NCI-H1105 (cell line): ENCODE measurements at places on chromosomes 12 and 14.

DNA sequence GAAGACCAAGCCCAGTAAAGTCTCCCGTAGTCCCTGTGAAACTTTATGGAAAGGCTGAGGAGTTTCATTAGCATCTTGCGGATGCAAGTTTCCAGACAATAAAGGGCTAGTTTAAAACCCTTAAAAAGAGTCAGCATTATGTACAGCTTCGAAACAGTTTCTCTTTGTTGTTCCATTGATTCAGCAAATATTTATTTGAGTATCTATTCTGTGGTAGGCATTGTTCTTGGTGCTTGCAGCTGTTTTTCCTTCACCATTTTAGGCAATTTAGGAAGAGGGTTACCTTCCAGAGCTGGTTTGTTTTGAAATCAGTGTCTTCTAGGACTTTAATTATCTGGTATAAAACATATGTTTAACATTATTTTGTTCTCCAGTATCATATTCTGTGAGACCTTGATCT lies 1.5 kb downstream of the SLIRP start:
- DNase-seq = no peak

DNA sequence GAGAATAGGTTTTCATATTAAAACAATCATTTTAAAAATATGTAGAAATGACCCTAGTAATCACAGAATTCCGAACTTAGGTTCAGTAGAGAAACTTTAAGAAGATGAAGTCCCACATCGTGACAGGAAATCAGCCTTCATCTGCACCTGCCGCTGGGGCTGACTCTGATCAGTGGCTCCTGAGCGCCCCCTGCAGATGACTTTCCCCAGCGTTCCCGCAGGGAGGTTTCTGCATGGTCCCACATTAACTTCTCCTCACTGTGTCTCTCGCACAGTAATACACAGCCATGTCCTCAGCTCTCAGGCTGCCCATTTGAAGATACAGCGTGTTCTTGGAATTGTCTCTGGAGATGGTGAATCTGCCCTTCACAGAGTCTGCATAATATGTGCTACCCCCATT lies 1131.1 kb downstream of the TMEM121 start:
- no peak for DNase-seq

GRCh38 chr12:112985642-112986290 lies 7.4 kb downstream of the OAS2 start:
- DNase-seq = no peak

GRCh38 chr12:2240984-2241383 lies 188.2 kb downstream of the CACNA1C start:
- DNase-seq = no peak

DNA sequence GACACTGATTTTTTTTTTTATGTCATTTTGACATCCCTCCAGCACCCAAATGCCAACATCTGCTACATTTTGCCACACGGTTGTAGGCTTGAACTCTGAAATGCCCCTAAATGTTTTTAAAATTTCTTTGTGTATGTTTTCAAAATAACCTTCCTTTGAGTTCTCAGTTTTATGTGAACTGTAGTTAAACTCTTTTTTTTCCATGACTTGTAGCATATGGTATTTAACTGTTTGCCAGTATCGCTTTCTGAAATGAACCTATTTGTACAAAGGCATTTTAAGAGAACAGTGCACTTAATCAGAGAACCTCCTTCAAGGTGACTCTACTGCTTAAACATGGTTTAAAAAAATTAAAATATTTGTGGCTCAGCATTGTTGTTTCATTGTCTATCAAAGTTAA lies 61.5 kb downstream of the PDE3A start:
- DNase-seq = no peak

GRCh38 chr12:109847142-109847735 lies 14.0 kb upstream of the TRPV4 start:
- DNase-seq = no peak

GRCh38 chr12:132484891-132485441 lies 5.0 kb upstream of the FBRSL1 start:
- DNase-seq = no peak

GRCh38 chr14:79727900-79728299 lies 483.4 kb downstream of the DIO2 start:
- no peak for DNase-seq

DNA sequence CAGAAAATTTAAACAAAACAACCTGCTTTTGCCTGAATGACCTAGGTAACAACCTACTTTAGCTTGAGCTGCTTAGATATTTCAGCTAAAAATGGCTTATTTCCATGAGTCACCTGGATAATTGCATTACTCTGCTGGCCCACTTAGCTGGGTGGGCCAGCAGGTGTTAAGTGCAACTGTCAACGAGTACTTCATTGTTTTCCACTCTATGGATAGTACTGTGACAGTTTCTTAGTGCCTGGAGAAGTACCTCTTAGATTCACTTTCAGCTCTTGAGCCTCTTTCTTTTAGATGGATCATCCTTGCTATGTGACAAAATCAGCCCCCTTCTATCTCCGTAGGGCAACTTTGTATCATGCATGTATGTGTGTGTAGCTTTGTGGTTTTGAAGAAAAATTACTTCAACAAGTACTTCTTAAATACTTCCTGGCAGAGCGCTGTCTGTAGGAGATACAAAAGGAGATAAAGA lies 368.2 kb upstream of the ATP2B1 start:
- no peak for DNase-seq

DNA sequence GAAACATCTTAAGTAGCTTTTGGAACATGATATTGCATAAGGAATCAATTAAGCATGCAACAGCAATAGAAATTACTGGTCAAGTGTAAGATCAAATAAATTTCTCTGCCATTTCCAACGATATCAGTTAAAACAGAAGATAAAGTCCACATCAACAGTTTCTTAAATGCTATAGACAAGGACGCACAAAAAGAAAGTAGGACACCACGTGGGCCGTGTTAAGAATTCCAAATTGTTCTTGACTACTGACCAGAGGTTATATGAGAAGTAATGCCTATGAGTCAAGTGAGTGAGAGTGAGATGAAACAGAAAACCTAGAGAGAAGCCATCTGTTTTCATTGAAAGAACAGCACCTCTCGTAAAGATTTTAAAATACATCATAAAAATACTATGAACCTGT lies 318.2 kb downstream of the TMEM117 start:
- DNase-seq = no peak

DNA sequence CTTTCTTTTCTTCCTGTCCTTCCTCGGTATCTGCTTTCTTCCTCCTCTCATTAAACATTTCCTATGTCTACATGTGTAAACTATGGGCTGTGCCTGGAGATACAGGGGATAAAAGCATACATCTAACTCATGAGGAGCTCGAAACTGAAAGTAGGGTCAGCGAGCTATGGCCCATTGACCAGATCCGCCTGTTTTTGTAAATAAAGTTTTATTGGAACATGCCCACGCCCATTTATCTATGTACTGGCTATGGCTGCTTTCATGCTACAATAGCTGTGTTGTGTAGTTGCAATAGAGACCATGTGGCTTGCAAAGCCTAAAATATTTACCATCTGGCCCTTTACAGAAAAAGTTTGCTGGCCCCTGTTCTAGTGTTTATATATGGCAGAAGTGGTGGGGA lies 500.8 kb upstream of the GARIN6 start:
- no peak for DNase-seq

- DNase-seq = no peak
These were observed 14.3 kb upstream of the PAPLN start for GRCh38 chr14:73223049-73223448.

GRCh38 chr12:55849616-55850343 lies 7.0 kb upstream of the MMP19 start:
- no peak for DNase-seq

GRCh38 chr12:51755251-51755650 lies 93.3 kb downstream of the FIGNL2 start:
- no peak for DNase-seq

DNA sequence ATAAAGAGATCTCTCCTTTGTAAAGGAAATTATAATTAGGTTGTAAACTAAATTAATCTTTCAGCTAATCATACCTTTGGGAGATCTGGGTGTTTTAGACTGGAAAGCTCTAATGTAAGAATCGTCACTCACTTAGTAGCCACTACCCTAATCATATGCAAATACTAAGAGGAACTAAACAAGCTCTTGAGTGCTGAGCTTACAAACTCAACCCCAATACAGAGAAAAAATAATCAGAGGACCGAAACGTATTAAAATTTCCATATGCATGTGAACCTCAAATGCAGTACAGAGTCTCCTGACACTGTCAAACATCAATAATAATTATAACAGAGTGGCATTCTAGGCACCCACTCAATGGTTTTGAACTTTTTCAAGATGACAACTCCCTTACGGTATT lies 235.3 kb upstream of the FOXN3 start:
- no peak for DNase-seq

DNA sequence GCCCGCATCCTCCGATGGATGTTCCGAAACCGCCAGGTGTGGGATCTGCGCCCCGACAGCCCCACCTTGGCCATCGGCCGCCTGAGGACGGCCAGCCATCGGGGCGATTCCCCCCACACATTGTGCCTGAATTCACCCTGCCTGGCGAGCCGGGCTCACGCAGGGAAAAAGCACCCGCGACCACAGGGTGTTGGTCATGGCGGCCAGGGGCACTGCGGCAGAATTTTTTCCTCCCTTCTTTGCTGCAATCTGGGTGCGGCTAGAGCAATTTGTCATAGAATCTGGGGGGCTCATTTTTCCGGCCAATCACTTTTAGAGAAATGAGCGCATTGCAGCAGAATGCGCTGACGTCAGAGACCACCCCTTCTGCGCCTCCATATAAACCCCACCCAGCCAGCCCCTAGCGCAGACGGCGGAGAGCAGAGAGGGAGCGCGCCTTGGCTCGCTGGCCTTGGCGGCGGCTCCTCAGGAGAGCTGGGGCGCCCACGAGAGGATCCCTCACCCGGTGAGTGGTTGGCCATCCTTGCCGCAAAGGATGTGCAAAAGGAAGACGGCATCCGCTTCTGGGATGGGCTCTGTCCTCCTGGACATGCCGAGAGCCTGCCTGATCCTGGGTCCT lies at the start of gene MEG3:
Gene MEG3, plus strand, starts transcription at position 406 of the 619 bp plus-strand sequence.
- no peak for DNase-seq

GRCh38 chr12:15389561-15389960 lies 67.3 kb downstream of the PTPRO start:
- no peak for DNase-seq

- no peak for DNase-seq
These were observed 101.5 kb downstream of the KICS2 start for GRCh38 chr12:64120568-64120967.

DNA sequence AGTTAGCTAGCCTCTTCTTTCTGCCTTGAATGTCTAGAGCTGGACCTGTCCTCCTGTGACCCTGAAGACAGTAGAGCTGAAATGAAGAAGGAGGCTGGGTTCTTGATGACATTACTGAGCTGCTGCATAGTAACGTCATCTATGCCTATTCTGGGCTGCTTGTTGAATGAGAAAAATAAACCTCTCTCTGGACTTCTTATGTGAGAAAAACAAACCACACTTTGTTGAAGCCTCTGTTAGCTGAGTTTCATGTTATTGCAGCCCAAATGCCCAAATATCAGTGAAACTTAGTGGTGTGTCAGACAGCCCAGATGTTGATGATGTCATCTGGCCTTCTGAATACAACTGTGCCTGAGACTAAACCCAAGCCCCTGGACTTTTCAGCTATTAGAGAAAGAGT lies 67.0 kb upstream of the MAX start:
- DNase-seq = no peak

DNA sequence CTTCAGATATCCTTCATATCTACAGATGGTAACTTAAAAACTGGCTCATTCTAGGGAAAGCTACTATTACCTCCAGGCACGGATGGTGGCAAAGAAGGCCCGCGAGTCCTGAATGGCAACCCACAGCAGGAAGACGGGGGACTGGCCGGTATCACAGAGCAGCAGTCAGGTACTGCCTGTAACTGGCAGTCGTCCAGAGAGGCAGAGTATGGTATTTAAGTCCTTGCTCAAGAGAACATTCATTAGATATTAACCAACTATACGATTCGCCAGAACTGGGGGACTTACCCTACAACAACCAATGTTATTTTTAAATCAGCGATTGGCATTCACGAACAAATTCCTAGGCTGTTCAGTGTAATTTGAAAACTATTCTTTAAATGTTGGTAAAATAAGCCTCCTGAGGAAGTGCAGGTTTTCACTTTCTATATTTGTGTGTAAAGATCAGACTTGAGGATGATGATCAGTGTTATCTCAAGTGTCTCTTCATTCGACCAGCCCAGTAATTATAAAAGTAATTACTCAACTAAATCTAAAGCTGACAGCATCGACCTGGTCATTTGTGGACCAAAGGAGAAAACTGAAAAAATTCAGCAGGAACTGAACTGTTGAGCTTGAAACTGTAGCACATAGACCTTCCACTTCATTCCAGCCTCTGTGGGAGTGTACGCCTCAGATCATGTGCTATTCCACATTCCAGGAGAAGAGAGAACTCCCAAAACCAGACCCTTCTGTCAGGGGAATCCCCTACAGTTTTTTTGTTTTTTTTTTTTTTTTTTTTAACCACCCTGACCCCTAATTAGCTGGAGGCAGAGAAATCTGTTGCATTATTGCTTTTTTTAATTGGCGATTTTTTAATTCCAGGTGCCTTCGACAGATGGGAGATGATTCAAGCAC lies 75.6 kb downstream of the ESR2 start:
- no peak for DNase-seq

- DNase-seq = peak; percentile 46
These were observed at the start of gene BHLHE41 for GRCh38 chr12:26124446-26125399. Gene BHLHE41 (minus strand): TSS chr12:26125037. CDS start chr12:26124779, 258 bp downstream.

DNA sequence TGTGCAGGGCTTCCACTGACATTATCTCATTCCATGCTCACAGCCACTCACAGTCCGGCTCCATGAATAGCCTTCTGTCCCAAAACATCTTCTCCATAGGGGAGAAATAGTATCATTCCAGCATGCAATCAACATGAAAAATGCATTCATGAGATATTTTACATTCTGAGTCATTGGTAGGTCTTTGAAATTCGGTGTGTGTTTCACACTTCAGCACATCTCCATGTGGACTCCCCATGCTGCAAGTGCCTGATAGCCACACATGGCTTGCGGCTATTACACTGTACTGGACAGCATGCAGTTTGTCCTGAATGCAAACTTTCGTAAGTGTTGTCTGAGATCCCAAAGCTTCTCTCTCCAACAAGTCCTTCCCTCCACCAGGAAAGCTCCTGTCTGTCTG lies 449.3 kb downstream of the MED13L start:
- no peak for DNase-seq

- DNase-seq = no peak
These were observed 45.5 kb downstream of the RIC8B start for GRCh38 chr12:106819991-106820390.

DNA sequence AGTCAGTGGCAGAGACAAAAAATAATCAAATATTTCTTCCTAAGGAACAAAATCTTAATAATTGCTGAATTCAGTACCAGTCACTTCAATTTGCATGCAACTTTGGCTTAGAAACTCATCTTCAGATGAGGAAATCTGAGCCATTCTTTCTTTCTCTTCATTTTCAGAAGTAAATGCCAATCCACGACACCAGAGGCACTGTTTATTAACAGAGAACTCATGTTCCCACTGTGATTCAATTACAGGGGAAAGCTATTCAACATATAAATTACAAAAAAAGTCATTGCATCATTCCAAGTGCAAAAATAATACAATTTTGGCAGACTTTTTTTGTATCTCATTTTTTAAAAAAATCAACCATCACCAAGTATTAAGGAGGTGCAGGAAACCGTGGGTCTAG lies 816.1 kb upstream of the TMEM132C start:
- no peak for DNase-seq

GRCh38 chr14:41299924-41300323 lies 306.8 kb upstream of the LRFN5 start:
- peak; percentile 28 for DNase-seq

- no peak for DNase-seq
These were observed 80.5 kb upstream of the GARIN6 start for GRCh38 chr12:99567072-99567471.

GRCh38 chr12:103727638-103728037 lies 113.4 kb downstream of the NT5DC3 start:
- DNase-seq = no peak

GRCh38 chr12:111993292-111994150 lies 19.4 kb downstream of the TMEM116 start:
- no peak for DNase-seq
